ENCODE measurements at places on chromosomes 3 and 15. TPM values are rescaled to one million over a fixed set of nuclear protein-coding genes. Genes with fewer than 3 reads are reported as not detected.

- H3K36me3 ChIP-seq: peaks cover 9% of the 10 kb centered on the region
- no peak for DNase-seq
- no peaks in the 10 kb centered on the region for H3K27me3 ChIP-seq
- H3K27ac ChIP-seq: no peak overlapping the region
- H3K4me3 ChIP-seq: no peak overlapping the region
- peaks cover 5% of the 10 kb centered on the region for H3K4me1 ChIP-seq
Measured at GRCh38 chr15:82129149-82129692, 83.4 kb upstream of the MEX3B start.

DNA sequence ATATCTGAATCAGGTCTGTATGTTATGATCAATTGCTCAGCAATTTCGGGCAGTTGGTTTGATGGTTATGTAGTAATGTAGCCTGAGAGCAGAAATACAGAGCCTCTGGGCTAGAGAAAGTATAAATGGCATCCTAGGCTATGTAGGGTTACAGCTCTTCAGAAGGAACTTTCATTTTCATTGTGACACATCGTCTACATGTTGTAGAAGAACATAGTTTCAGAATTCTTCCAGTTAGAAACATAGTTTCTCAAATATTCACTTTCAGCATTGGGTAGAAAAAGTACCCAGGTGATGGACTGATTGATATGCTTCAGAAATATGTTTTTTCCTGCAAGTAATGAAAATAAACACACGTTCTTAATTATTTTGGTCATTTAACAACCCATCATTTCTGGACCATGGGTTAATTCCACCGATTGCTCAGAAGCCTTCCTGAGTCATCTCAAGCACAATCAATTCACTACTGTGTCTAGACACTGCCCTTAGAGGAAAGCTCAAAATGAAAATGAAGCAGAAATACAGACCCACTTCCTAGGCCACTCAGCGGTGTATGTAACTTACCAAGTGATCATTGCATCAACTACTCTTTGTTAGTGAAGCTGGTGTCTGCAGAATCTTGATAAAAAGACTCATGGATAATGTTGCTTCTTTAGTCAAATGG lies 88.8 kb upstream of the TSEN2 start:
- H3K27ac ChIP-seq: no peak overlapping the region
- DNase-seq: no peak
- H3K4me3 ChIP-seq: no peak overlapping the region
- H3K27me3 ChIP-seq: no peaks in the 10 kb centered on the region

DNA sequence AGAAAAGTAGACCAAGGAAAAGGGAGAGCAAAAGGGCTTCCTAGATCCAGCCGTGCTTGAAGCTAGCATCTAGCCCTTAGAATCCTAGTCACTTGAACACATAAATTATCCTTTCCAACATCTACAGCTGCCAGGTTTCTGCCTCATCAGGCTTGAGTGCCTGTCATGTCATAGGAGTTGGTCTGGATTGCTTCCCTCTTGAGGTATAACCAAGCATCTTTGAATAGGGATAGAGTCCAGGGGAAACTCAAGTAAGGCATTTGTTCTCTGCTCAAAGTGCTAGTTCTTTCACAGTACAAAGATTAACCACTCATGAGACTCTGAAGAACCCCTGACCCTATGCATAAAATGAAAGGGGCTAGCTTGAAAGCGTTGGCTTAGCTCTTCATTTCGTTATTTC lies 72.3 kb downstream of the SLCO3A1 start:
- H3K4me1 ChIP-seq: no peaks in the 10 kb centered on the region
- no peaks in the 10 kb centered on the region for H3K36me3 ChIP-seq
- no peak for DNase-seq
- no peak overlapping the region for H3K4me3 ChIP-seq
- no peak overlapping the region for H3K27ac ChIP-seq

DNA sequence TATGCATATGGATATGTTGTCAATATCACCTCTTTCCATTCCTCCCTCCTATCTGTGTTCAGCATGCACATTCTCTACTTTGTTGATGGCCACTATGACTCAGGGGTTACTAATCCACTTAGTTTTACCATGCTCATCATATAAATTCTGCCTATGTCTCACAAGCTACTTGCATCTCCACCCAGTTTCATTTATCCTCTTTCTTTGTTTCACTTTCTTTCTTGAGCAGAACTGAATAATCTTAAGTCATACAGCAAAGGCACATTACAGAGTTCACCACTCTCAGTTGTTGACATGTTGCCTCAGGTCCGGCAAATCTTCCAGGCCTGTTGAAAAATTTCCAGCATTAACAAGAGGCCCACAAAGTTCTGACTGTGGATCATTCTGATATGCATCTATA lies 71.5 kb downstream of the SSR3 start:
- no peak overlapping the region for H3K27ac ChIP-seq
- no peaks in the 10 kb centered on the region for H3K36me3 ChIP-seq
- DNase-seq: no peak

GRCh38 chr3:62587579-62588031 lies 214.3 kb upstream of the FEZF2 start:
- H3K4me3 ChIP-seq: no peak overlapping the region
- no peak overlapping the region for H3K27ac ChIP-seq
- no peaks in the 10 kb centered on the region for H3K4me1 ChIP-seq
- DNase-seq: no peak
- peaks cover 15% of the 10 kb centered on the region for H3K36me3 ChIP-seq
- H3K27me3 ChIP-seq: no peaks in the 10 kb centered on the region

- H3K27ac ChIP-seq: no peak overlapping the region
- H3K36me3 ChIP-seq: peaks cover 4% of the 10 kb centered on the region
- H3K4me1 ChIP-seq: no peaks in the 10 kb centered on the region
- H3K4me3 ChIP-seq: no peak overlapping the region
- no peak for DNase-seq
Measured at GRCh38 chr15:52085299-52085698, 27.3 kb downstream of the BCL2L10 start.

DNA sequence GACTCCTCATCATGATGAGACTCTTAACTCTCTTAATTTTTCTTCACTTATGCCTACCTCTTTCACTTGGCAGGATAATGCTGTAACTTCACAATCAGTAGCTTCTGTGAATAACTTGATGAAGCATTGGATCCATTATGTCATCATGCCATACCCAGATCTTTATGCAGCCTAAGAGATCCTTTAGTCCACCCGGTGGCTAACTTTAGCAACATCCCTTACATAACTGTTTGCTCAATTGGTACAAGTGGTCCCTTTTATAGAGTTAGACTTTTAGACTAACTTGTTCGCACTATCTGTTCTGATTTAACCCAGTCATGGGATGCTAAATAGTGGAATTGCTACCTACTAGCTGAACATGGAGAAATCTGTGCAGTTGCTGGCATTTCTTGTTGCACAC lies 184.5 kb downstream of the USP13 start:
- no peak overlapping the region for H3K27ac ChIP-seq
- peaks cover 29% of the 10 kb centered on the region for H3K4me1 ChIP-seq
- H3K4me3 ChIP-seq: no peak overlapping the region
- no peaks in the 10 kb centered on the region for H3K36me3 ChIP-seq
- DNase-seq: no peak
- H3K27me3 ChIP-seq: no peaks in the 10 kb centered on the region

DNA sequence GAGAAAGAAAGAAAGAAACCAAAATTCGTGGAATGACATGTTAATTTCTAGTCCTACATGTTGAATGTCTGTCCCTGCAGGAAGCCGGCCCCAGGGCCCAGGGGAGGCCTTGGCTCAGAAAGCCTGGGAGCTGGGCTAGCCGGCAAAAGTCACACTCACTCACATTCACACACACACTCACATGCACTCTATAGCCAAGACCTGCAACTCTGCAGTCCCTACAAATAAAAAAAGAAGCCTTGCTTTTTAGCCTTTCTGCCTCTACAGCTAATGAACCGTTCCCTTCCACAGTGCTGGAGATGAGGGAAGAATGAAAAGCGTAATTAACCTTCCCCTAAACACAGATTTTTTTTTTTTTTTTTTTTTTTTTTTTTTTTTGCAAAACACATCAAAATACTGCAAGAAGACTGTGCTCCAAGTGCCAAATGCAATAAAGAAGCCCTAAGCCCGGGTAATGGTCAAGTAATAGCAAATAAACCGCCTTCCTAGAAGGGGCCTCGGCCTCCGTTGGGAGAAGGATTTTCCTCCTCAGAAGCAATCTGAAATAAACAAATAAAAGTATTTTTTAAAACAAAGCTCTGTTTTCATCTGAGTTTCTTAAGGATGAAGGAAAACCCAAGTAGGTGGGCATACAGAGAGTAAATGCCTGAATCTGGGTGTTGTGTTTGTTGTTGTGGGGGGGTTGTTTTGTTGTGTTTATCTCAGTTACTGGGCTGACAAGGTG lies 4.3 kb downstream of the MECOM start:
- DNase-seq: no peak
- no peaks in the 10 kb centered on the region for H3K27me3 ChIP-seq
- H3K36me3 ChIP-seq: peaks cover 5% of the 10 kb centered on the region
- H3K4me1 ChIP-seq: peaks cover 45% of the 10 kb centered on the region
- peak overlapping the region; percentile 95 for H3K4me3 ChIP-seq
- peak overlapping the region; percentile 89 for H3K27ac ChIP-seq

DNA sequence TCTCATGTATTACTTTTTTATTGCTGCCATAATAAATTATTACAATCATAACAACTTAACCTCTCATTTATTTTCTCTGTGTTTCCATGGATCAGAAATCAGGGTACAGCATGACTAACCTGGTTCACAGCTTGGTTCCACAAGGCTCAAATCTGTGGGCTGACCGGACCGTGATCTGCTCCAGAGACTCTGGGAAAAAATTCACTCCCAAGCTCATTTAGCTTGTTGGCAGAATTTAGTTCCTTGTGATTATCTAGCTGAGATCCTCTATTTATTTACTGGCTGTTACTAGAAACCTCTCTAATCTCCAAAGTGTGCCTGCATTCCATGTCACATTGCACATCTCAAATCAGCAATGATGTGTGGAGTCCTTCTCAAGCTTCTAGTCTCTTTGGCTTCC lies 386.6 kb downstream of the DIPK2A start:
- H3K4me1 ChIP-seq: peaks cover 7% of the 10 kb centered on the region
- no peaks in the 10 kb centered on the region for H3K27me3 ChIP-seq

DNA sequence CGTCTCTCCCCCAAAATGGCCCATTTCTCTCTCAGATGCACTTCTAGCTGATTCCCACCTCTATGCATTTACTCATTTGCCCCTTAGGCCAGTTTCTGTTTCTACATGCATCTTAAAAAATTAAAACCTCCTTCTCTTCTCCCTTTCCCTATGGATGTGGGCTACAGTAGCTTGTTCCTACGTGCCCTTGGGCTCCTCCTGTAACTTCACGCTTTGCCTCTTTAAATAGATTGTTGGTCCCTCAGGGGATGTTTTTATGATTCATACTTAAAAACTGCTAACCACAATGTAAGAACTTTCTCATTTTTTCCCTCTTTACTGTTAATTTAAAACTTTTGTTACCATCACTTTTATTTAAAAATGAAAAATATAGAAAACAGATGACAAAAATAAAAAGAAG lies 185.6 kb upstream of the MRPL3 start:
- H3K27ac ChIP-seq: no peak overlapping the region
- DNase-seq: no peak
- H3K27me3 ChIP-seq: no peaks in the 10 kb centered on the region
- H3K36me3 ChIP-seq: no peaks in the 10 kb centered on the region

GRCh38 chr15:67124111-67124510 lies 58.7 kb downstream of the SMAD3 start:
- peaks cover 29% of the 10 kb centered on the region for H3K4me1 ChIP-seq
- no peaks in the 10 kb centered on the region for H3K36me3 ChIP-seq
- no peaks in the 10 kb centered on the region for H3K27me3 ChIP-seq
- peak overlapping the region; percentile 29 for H3K27ac ChIP-seq

Gene BFSP2
- not detected for total RNA-seq

DNA sequence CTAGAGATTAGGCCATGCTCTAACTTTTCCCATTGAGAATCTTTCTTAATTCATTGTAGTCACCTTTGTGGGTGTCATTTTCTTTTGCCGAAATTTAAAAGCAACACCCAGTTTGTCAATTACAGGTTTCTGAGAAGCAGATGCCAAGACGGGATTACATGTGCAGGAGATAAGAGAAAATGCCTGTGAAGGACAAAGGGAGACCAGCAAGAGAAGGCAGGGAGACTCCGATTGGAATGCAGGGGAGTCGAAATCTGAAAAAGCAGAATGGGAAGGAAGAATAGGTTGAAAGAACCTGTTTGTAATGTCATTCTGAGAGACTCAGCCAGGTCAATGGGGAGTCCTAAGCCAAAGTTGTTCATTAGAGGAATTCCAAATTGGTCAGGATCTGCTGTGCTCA lies 3.6 kb upstream of the DPH6 start:
- no peaks in the 10 kb centered on the region for H3K27me3 ChIP-seq
- H3K4me1 ChIP-seq: peaks cover 20% of the 10 kb centered on the region
- no peak overlapping the region for H3K4me3 ChIP-seq
- H3K27ac ChIP-seq: no peak overlapping the region

DNA sequence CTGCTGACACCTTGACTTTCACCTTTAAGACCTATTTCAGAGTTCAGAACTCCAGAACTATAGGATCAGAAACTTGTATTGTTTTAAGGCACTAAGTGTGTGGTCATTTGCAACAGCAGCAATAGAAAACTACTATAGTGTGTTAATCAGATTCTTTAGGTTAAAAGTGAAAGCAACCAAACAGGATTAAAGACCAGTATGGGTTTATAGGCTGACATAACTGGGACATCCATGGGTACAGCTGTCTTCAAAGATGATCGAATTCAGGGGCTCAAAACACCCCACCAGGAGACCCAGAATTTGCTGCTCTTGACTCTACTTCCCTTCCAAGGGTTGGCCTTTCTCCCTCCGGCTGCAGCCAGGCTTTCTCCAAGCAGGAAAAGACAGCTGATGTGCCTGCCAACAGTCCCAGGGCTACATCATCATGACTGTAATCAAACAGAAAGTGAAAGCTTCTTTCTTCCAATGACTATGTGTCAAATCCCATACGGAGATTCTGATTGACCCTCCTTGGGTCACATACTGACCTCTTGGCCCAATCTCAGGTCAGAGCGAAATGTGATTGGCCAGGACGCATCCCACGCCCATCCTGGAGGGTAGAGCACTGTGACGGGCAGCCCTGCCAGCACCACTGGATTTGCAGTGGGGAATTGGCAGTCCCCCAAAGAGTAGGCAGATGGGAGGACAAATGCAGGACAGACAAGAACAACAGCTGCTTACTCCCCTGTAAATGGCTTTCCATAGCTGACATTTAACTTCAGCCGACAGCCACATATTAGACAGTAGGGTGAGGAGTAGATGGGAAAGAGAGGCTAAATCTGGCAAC lies 51.4 kb upstream of the RNF7 start:
- peaks cover 2% of the 10 kb centered on the region for H3K4me1 ChIP-seq
- no peaks in the 10 kb centered on the region for H3K36me3 ChIP-seq
- H3K27ac ChIP-seq: no peak overlapping the region
- DNase-seq: no peak
- no peaks in the 10 kb centered on the region for H3K27me3 ChIP-seq

DNA sequence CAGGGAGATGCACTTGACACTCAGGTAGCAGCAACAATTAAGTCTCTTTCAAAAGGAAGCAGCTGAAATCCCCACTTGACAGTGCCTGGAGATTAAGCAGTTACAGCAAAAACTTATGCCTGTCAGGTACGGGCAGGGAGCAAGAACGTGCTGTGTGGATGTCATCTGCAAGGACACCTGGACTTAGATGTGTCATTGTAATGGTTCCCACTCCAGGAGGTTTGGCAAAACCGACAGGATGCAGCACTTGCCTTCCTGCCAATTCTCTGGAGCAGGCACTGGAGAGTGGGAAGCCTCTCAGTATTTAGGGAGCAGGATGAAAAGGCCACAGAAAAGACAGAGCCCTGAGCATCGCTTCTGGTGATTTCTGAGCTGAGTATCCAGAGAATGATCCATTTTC lies 292.4 kb downstream of the PDCD6IP start:
- no peak overlapping the region for H3K27ac ChIP-seq
- no peak for DNase-seq
- no peak overlapping the region for H3K4me3 ChIP-seq
- H3K27me3 ChIP-seq: peaks cover 3% of the 10 kb centered on the region
- no peaks in the 10 kb centered on the region for H3K4me1 ChIP-seq

- no peak overlapping the region for H3K4me3 ChIP-seq
- no peaks in the 10 kb centered on the region for H3K27me3 ChIP-seq
- H3K4me1 ChIP-seq: no peaks in the 10 kb centered on the region
- no peaks in the 10 kb centered on the region for H3K36me3 ChIP-seq
Measured at GRCh38 chr3:31203960-31204795, 309.7 kb upstream of the GADL1 start.

Data from progenitor cell of endocrine pancreas (in vitro differentiated cells).